HuH-7.5 (cell line): ENCODE measurements at places on chromosomes 2 and 18.

- DNase-seq = no peak
Observed at GRCh38 chr2:222753251-222753824, 81.9 kb downstream of the MOGAT1 start.

DNA sequence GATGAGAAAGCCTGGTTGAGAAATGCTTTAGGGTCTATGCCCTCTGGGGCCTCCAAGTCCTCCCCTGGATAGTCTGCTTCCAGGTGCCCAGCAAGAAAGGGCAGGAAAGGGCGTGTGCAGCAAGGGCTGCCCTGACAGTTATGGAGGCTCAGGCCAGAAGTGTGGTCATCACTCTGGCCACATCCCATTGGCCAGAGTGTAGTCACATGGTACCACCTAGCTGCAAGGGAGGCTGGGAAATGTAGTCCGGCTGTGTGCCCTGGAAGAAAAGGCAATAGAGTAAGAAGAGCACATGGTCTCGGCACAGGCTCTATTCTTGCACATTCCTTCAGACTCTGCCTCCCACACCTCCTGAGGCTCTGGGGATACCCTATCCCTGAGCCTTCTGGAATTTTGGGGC, 35.7 kb downstream of the ODC1 start:
- DNase-seq = no peak

DNA sequence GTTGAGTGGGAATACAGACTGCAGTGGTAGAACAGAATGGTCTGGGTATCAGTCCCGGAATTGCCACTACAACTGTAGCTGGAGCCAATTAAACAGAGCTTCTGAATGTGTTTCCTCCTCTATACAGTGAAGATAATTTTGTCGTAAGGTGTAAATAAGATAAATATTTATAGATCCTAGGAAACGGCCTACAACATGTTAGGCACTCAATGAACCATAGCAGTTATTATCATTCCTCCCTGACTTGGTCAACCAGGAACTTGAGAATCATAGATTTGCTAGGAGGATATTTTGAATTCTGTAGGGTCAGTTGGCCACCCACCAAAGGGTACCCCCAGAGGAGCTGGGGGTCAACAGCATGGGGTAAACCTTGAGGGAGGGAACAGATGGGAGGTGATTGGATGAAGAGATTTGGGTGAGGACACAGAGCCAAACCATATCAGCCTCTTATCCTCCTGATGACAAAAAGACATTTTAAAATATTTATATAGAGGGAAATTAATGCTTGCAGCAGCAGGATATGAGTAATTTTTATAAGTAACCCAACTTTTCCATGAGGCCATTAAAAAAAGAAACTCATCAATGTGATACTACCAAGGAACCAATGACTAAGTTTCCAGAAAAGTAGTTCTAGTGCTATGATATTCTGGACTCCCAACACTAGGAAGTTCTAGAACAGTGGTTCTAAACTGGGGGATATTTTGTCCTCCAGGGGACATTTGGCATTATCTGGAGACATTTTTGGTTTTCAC, 4.0 kb downstream of the DHRS9 start:
- DNase-seq = no peak

DNA sequence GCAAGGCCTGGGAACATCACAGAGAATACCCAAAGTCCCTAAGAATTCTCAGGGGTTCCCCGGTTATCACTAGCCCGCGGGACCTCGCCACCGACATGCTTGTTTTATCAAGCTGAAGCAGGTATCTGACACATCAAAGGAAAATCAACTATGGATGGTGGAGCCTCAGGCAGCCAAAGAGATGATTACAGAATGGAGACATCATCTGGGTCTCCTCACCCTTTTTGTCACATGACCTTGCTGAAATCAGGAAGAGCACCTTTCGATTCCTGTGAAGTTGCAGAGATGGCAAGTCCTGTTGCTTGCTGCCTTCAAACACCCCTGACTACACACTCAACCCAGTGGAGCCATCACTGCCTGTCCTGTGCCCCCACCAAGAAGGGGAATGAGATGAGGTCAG, 19.2 kb upstream of the CAB39 start:
- DNase-seq = no peak
